ENCODE measurements at places on chromosomes 4 and X.

DNA sequence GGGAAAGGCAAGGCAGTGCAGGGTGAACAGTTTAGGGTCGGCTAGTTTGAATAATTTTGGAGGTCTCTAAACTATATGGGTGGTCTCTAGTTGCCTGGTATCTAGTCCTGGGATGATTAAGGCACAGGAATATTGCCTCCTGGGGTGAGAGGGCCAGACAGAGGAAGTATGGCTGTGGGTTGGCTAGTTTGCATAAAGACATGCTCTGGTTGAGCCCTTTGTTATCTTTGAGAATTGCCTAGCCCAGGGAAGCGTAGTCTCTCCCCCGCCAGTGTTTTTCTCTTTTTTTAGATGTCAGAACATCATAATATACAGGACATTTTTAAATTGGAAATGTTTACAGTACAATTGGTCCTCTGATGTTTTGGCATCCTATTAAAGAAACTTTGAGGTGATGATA lies 163.5 kb downstream of the PWWP3B start:
- DNase-seq: no peak

- DNase-seq: no peak
Observed at GRCh38 chr4:150668824-150669223, 86.9 kb downstream of the MAB21L2 start.

GRCh38 chrX:4909348-4909747 lies 1195.9 kb upstream of the PRKX start:
- no peak for DNase-seq

DNA sequence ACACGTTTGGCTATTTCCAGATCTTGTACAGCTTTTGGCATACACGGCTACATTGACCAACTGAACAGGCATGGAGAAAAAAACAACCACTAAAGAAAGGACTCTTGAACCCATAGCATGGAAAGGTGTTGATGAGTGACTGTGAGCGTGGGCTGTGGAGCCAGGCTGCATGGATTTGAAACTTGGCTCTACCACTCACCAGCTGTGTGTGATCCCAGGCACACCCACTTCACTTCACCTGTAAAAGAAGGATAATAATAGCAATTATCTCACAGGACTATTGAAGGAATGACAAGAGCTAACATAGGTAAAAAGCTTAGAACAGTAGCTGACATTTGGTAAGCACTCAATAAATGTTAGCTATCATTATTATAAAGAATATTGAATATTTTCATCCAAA lies 301.7 kb upstream of the CPEB2 start:
- DNase-seq: no peak

DNA sequence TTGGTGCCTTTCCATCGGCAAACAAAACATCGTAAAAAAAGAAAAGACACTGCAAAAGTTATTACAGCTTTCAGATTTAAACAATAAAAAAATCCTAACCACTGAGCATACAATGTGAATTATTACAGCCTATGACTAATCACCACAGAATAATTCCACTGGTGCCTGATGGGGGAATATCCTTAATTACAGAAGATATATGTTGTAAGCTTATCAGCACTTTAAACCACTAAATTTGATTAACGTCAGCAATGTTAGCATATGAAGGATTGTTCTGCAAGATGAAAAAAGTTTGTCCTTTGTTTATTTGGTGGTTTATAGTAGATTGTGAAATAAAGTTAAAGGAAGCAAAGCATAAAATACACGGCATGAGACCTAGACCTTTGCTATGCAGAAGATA lies 210.2 kb upstream of the ADAMTS3 start:
- no peak for DNase-seq

- DNase-seq: no peak
Observed at GRCh38 chr4:96389770-96390169, 549.9 kb downstream of the PDHA2 start.

- no peak for DNase-seq
Observed at GRCh38 chr4:169906104-169906503, 120.1 kb downstream of the MFAP3L start.
